ENCODE measurements at places on chromosomes 4 and X.
A peak's percentile ranks its signal among the peaks of the same experiment; 100 is the strongest.

DNA sequence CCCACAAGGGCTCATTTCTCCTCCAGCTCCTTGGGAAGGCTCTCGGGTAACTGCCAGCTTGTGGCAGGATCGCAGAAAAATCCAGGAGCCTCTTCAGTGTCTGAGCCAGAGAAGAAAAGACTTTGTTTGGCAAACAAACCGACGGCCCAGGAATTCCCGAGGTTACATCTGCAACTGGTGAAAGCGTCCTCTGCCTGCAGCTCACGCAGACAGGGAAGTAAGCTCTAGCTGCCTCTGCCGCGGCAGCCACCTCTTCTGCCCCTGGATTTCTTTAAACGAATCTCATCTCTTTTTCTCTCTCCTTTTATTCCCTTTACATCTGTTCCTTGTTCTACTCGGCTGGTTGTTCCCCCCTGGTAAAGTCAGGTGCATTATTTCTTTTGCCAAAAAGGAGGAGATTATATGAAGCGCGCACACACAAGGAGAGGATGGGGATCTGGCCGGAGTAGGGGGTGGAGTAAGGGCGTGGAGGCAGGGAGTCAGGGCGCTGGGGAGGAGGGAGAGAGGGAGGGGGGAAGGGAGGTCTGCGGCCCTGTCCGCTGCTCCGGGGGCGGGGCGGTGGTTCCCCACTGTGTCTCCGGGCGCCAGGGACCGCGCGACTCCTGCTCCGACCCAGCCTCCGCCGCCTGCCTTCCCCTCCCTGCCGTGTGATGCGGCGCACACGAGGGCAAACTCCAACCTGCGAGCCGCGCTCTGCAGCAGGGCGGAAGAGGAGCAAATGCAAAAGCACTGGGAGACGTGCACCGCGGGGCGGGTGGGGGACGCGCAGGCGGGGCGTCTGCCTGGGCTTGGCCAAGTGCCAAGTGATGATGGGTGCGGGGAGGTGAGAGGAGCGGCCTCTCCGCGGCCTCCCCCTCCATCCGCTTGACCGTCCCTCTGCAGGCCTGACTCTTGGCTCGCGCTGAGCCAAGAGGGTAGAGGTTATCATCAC, at the start of gene DCHS2:
Gene DCHS2 (minus strand): TSS at position 459 of the 931 bp plus-strand sequence. CDS start 444 bp downstream, at position 15.
- DNase-seq = peak; percentile 61

DNA sequence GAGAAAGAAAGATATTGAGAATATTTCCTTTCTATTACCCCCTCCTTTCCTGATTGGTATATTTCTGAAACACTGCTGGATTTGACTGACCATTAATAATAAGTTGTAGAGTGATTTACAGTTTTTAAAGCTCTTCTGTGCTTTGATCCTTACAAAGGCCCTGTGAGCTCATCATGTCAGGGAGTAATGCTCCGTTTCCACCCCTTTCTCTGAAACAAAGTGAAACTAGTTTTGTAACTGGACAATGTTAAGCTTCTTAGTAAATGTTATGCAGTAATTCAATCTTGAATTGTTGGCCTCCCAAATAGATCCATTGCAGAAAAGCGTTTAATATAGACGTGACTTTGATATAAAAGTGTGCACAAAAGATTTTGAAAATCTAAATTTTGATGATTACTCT, 190.1 kb upstream of the GNPDA2 start:
- DNase-seq = peak; percentile 8

- no peak for DNase-seq
Observed at GRCh38 chr4:108113229-108113628, 55.5 kb downstream of the LEF1 start.

GRCh38 chr4:121181493-121181892, 17.4 kb upstream of the TNIP3 start:
- no peak for DNase-seq

- DNase-seq = no peak
Observed at GRCh38 chr4:16442296-16442695, 216.0 kb upstream of the TAPT1 start.

DNA sequence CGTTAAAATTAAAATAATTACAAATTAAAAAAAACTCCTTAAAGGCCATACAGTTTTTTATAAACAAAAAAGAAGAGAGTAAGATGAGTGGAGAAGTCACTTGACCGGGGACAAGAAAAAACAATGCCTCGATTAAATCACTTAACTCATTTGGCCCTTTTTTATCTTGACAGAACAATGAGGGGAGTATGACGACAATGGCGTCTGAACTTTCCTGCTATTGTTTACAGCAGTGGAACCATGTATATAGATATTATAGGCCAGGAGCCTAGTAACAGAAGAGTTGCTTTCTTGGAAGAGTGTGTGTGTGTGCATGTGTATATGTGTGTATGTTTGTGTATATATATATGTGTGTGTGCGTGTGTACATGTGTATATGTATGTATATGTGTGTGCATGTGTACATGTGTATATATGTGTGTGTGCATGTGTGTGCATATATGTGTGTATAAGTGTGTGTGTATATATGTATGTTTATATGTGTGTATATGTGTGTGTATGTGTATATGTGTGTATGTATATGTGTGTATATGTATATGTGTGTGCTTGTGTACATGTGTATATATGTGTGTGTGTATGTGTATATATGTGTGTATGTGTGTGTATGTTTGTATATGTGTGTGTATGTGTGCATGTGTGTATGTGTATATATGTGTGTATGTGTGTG, 153.4 kb upstream of the FAT1 start:
- DNase-seq = no peak

GRCh38 chr4:60039908-60040307, 1160.2 kb upstream of the ADGRL3 start:
- DNase-seq = no peak

DNA sequence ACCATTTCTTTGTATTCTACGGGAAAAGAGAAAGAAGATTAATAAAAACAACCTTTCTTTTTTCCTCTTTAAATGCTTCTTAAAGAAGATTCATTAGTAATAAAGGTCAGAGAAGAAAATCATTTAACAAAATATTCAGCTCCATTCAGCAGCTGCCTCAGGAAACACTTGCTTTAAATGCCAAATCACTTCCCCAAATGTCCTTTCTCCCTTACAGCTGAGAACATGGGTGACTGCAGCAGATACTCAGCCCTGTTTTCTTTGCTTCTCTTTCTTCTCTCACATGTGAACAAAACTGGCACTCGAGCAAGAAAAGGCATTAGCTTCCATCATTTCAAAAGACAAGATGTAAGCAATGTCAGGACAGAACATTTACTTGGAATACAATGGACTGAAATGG, 120.2 kb downstream of the INPP4B start:
- DNase-seq = no peak

GRCh38 chr4:172141025-172141424, 327.8 kb downstream of the GALNTL6 start:
- DNase-seq = no peak

All from NCI-H2227 treated with DMSO at 0.1 percent for 48 hours (cell line).